ENCODE measurements at places on chromosomes 2 and 18.

GRCh38 chr2:160550048-160550447 lies 56.4 kb upstream of the RBMS1 start:
- DNase-seq = no peak

DNA sequence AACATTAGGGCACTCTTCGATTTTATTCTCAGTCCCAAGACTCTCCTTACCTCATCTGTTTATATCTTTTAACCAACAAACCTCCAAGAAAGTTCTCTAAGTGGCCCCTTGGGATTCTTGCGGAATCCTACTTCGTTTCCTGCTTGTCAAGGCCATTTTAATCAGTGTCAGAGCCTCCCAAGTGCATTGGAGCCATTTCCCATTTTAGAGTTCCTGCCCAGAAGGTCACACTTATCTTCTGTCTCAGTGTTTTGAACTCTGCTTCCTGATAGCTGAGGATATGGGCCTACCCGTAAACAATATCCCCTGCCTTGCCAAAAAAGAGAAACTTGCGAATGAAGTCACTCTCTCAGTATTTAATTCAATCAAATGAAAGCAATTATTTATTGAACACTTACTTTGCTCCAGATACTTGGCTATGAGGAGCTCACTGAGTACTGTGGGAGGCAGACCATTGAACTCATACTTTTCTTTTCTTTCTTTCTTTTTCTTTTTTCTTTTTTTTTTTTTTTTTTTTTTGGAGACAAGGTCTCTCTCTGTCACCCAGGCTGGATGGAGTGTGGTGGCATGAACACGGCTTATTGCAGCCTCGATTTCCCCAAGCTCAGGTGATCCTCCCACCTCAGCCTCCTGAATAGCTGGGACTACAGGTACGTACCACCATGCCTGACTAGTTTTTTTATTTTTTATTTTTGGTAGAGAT lies 5.7 kb upstream of the NOSTRIN start:
- no peak for DNase-seq

GRCh38 chr2:201466050-201466675 lies 14.6 kb downstream of the STRADB start:
- no peak for DNase-seq

GRCh38 chr2:27875089-27875881 lies 14.9 kb downstream of the RBKS start:
- DNase-seq = no peak

DNA sequence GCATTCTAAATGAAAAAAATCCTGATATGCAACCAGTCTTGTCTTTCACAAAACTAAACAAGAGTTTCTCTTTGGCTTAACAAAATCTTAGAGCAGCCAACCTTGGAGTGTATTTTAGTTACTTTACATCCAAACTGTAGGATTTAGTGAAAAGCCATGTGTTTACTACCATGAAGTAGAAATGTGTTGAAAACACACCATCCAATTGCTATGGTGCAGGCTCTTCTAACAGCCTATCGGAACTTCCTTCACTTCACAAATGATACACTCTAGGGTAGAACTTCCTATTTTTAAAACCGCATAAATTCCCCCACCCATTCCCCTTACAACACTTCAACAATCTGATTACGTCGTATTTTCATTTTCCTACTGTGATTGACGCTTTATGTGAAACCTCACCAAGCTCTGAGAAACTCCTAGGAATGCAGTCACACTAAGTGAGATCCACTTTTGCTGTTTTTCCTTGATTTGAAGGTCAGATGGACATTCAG lies 74.4 kb upstream of the MAP4K4 start:
- peak; percentile 26 for DNase-seq

GRCh38 chr2:86592547-86593230 lies 29.4 kb upstream of the CHMP3 start:
- DNase-seq = no peak

Measured in CD4-positive, alpha-beta T cell treated with Interleukin-6 at 100 ng/mL for 8 hours (primary cell).